ENCODE measurements at places on chromosomes 5 and 9.

DNA sequence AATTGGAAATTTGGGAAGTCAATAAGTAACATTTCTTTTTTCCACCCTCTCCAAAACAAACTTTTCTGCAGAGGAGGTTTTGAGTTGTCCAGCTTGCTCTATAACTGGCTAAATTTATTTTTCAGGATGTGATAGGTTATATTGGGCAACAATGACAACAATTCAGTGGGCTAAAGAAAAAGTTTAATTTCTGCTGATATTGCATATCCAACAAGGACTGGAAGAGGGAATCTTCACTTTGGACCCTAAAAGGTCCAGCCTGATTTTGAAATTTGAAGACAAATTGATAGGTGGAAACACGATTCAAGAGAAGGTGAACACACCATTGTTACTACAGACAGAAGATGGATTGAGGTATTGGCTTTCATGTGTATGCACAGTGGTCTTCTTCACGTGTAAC lies 393.1 kb downstream of the BRINP1 start:
- DNase-seq: no peak

DNA sequence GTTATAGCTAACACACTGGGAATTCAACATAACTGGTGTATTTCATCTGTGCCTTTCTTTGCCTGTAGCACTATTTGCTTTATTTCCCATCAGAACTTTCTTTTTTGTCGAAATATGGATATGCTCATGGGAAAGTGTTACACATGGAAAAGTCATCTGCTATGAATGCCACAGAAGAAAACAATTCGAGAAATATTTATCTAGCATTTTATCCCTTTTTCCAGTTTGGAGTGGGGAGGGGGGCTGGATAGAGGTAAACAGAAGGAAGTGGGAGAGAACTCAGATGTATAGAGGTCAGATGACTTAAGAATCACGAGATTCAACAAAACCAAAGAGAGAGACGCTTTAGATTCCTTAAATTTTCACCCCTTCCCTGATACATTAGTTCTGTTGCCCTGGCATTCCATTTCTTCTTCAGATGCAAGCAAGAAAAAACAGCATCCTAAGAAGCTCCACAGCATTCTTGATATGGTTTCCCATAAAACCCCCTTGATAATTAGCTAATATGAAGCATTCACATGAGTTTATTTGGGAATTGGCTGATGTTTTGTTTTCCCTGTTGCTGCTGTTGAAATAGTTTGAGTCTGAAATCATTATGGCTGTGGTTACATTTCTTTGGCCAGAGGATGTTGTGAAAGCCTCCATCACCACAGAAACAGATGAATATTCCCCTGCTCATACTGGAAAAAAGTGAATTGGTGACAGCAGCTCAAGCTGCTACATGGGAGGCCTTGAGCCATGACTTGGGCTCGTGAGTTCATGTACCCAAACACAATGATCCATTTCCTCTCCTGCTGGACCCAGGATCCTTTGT lies 335.8 kb upstream of the DAB2 start:
- DNase-seq: no peak

GRCh38 chr5:540071-540905 lies 16.0 kb upstream of the SLC9A3 start:
- no peak for DNase-seq

DNA sequence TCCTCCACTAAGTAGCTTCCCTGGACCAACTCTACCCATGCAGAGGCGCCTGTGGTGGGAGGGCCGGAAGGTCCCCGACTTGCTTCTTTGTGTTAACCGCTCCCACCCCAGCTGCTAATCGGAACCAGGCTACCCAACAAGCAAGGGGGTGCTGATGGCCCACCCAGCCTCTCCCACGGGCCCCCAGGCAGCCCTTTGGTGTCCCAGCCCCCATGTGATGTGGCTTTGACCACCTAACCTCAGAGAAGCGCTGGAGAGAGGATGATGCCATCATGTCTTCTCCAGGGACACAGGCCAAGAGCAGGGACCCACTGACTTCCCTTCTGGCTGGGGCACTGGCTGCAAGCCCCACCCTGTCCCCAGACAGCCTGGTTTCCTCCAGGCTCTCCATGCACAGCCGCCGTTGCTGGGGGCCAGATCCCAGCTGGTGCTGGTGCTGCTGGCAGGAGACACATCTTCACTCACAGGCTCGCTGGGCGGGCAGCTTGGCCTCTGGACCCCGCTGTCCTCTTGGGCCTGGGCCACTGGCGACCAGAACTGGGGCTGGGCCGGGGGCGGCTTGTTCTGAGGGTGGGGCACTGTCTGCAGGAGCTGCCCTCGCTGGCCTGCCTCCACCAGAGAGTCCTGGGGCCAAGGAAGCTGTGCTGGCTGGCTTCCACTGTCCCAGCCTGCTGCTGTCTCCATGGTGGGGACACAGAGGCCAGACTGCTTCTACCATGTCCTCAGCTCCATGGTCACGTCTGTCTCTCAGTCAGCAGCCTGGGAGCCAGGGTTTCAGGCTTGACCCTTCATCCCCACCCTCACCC lies 27.8 kb downstream of the LAMC3 start:
- DNase-seq: no peak

GRCh38 chr5:176342766-176343458 lies 18.7 kb downstream of the KIAA1191 start:
- no peak for DNase-seq

DNA sequence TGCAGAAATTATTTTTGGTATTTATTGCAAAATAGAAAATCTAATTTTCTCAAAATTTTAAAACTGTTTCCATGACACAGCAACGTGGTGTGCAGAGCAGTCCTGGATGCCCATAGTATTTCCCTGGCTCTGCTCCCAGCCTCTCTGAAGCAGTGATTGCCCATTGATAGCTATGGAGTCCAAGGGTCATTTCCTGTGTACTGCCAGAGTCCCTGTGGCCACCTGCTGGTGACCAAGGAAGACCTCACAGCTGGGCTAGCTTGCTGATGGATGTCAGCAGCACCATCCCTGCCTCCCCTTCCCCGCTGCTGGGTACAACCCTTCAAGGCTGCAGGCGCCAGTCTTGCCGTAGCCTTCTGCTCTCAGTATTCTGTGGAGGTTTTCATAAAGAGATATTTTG lies 184.1 kb downstream of the DIRAS2 start:
- DNase-seq: no peak

DNA sequence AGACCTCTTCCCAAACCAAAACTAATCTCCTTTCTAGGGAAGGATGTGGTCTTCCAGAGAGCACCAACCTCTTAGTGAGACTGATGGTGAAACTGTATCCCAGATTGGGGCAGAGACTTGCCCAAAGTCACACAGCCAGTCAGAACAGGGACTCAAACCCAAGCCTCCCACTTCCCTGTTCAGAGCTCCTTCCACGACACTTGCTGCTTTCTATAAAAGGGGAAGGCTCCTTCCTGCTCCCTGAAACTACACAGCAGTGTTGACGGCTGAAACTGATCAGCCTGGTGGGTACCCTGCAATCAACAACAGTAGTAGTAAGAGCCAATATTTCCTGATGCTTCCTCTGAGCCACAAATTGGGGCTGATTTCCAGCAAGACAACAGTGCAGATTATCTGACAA lies 1.5 kb downstream of the TOR2A start:
- DNase-seq: no peak

DNA sequence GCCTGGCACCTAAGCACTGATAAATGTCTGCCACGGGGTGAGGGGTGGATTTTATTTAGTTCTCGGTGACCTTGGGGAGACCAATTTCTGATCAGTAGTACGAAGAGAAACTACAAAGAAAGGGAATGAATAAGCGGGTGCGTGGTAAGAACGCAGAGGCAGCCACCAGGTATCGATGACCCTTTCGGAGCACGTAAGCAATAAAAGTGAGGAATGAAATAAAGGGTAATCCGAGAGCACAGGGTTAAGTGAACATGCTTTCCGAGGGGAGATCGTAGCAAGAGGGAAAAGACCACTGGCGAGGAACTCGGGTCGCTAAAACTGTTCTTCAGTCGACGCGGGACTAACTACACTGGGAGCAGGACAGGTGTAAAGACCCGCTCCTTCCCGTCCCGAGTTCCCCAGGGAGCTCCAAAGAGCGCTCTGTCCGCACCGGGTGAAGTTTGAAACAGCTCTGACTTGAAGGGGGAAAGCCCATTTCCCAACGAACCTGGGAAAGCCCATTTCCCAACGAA lies 1.1 kb downstream of the ELOVL7 start:
- no peak for DNase-seq

GRCh38 chr9:37413311-37413710 lies 9.2 kb upstream of the GRHPR start:
- no peak for DNase-seq

DNA sequence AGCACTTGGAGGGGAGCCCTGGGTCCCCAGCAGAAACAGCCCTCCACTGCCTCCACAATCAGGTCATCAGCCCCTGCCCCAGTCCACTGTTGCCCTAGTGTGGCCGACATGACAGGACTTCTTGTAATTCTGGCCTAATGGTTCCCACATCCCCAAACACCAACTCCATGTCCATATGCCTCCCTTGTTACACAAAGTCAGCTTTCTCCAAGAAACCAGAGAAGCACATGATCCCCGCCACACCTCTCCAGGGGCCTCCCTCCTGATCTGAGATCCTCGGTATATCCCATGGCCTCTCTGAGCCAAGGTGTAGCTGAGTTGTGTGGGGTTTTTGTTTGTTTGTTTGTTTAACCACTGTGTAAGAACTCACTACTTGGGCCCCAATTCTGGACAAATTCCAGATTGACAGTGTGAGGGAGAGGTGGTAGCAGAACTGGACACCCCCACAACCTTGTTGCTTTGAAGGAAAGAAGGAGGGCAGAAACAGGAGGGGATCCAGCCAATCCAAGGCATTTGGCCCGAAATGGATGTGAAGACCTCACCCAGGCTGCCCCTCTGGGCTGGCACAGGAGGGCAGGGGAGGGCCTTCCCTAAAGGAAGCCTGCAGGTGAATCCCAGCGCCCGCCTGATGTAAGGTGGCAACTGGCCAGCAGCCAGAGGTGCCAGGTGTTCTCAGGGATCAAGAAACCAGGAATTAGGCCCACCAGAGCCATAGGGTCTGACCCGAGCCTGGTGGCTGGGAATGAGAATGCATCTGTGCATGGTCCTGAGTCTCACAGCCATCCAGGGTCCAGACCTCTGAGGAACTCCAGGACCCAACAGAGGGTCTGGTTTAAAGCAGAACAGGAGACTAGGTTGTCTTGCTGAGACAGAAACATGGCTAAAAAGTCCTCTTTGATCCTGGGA lies 13.4 kb downstream of the IRF1 start:
- DNase-seq: no peak

- no peak for DNase-seq
Measured at GRCh38 chr5:153866176-153866575, 172.5 kb downstream of the FAM114A2 start.

GRCh38 chr5:149401051-149401450 lies 22.0 kb upstream of the IL17B start:
- DNase-seq: no peak

DNA sequence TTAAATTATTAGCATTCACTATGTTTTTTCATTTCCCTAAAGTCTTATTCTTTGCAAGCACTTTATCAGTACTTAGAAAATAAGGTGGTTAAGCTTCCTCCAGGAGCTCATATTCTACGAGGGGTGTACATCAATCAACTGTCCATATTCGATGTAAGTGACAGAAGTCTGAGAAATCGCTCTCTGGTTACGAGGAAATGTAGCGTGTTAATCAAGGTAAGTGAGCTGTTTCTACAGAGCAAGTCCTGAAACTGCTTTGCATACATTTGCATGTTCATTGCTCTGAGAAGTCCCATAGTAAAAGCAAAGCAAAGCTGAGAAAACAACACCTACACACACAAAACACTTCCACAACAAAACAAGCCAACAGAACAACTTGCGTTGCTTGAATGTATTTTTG lies 893.9 kb upstream of the DMAC1 start:
- DNase-seq: no peak

DNA sequence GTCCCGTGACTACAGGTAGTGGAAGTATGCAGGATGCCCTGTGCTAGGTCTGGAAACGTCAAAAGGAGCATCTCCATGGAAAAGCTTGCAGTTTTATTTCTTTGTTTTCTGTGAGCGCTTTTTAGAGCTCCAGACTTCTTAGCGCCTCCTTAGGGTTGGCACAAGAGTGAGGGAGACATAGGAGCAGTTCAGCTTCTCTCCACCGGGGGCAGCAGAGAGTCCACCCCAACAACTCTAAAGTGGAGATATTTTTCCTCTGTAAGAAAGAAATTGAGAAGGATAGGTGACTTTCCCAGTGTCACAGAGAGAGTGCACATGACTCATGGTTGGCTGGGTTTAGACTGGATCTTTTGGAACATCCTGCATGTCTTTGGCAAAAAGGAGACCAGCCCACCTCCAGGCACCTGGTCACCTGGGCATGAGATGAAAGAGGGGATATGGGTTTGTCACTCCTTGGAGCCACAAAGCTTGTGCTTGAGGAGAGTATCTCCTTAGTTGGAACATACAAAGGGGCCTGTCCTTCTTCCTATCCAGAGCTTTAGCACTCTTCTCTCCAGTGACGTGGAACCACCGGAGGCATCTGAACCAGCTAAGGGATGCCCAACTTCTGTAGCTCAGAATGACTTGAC lies 637.7 kb downstream of the SEMA5A start:
- peak; percentile 1 for DNase-seq

GRCh38 chr5:74919487-74919886 lies 53.3 kb upstream of the FAM169A start:
- DNase-seq: no peak

GRCh38 chr9:112894041-112894440 lies 3.4 kb upstream of the SLC46A2 start:
- DNase-seq: no peak

DNA sequence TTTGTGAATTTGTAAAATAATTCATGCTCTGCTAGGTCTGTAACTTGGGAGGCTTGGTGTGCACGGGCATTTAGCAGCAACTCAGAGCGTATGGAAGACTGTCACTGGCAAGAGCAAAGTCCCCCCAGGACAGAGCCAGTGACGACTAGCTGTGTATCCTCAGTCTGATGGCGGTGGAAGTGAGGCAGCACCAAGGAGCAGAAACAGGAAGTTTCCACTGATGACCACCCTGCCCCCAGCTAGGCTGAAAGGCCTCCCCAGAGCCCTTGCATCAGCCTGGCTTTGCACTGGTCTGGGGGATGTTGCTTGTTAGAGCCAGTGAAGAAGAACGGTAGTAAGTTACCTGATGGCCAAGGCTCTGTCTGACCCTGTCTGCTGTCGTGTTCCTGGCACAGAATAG lies 66.8 kb upstream of the ABL1 start:
- no peak for DNase-seq

DNA sequence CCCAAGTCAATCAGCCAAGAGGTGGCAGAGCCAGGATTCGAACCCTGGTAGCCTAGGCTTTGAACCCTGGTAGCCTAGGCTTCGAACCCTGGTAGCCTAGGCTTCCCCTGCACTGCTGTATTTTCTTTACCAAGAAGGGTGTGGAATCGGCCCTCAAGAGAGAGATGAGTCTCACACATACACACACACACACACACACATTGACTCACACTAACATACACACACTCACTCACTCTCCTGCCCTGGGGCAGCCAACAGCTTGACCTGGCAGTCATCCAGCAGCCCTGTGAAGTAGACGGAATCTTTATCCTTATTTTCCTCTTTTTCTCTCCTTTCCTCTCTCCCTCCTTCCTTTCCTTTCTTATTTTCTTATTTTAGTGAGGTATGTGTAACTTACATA lies 55.4 kb upstream of the RPL26L1 start:
- peak; percentile 7 for DNase-seq

DNA sequence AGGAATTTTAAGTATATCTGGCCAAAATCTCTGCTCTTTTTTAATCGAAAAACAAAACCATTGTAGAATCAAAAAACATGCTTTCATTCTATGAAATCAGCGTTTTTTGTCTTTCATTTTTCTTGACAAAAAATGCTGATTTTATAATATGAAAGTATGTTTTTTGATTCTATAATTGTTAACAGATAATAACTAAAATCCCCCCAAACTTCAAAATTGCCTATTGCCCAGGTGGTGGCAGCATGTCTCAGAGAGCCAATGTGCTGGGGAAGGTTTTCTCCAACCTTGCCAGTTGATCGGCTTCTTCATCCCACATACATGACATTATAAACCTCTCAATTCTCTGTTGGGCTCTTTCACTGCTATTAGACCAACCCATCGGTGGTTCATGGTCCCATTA lies 5.1 kb upstream of the SMIM15 start:
- no peak for DNase-seq
